ENCODE measurements at places on chromosomes 1 and 21.

DNA sequence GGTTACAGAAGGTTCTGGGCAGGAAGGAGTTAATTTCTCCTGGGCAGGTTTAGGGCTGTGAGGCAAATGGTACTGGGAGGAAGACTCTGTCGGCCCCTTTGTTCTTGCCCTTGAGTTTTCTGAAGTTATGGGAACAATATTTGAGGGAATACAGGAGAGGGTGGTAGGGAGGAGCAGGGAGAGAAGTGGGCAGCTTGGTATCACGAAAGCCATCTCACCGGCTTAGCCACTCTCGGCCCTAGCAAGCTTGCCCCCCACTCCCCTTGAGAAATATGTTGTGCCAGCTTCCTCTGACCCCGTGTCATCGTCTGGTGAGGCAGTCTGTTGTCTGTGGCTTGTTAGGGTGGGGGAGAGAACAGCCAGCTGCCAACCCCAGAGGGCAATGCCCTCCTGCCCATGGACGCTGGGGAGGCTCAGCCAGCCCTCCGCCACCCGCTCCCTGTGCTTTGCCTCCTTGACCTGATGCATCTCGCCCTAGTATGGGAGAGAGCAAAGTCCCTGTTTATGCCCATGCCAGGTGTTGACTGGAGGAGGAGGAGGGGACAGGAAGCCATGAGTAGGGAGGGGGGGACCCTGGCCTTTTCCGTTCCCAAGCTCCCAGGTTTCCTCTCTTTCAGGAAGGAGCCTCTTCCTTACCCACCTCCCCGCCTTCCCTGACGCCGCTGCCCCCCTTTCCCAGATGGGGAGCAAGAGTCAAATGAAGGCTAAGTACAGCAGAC lies 1.2 kb downstream of the EFNA1 start:
- no peak for DNase-seq

DNA sequence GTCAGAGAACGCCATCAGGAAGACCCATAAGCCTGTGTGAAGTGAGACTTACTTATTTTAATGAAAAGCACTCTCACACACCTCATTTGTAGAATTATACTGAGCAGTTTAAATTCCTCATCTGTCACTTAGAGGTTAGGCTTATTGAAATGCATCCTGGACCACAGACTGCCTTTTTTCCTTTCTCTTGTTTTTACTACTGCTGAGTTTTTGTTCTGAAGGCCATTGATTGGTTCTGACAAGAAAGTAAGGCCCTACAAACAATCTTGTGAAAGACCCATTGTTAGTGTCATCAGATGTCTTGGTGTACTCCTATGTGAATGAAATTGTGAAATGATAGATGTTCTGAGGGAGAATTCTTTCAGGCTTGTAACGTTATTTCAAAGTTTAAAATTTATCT lies 1343.3 kb upstream of the ADGRL2 start:
- no peak for DNase-seq

GRCh38 chr21:18716578-18717138 lies 313.1 kb upstream of the TMPRSS15 start:
- DNase-seq = no peak

DNA sequence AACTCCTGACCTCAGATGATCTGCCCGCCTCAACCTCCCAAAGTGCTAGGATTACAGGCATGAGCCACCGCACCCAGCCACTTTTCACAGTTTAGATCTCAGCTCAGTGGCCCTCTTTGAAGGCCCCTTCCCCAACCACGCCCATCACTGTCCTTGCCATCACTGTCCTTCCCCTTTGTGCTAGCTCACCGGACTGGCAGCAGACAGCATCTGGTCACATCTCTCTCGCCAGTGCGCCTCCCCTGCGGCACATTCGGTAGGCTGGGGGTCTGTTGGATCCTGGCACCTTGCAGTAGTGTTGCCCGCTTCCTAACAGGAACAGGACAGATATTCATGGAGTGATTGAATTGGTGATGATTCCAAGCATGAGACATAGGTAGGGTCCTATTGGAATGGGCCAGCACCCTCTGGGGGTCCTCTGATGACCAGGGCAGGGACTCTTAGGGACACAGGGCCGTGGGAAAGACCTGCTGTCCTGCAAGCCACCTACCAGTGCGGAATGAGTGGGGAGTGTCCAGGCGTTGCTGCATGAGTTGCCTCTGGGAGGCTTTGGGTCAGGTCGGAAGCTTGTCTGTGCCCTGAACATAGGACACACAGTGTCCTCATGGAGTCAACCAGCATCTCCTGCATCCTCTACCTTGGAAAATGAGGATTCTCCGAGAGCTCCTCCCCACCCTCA lies 178.8 kb upstream of the VAMP3 start:
- no peak for DNase-seq

Measured in activated CD4-positive, CD25-positive, alpha-beta regulatory T cell (primary cell).